ENCODE measurements at places on chromosomes 2 and 18. TPM values are rescaled to one million over a fixed set of nuclear protein-coding genes. Genes with fewer than 3 reads are reported as not detected.

EN1 gene
- not detected for total RNA-seq

TPRKB gene
- 24.1 TPM for total RNA-seq

POTEC gene
- not detected for total RNA-seq

TSGA10 gene
- total RNA-seq, result 9.4 TPM

UGT1A4 gene
- not detected for total RNA-seq

ADAM23 gene
- total RNA-seq, result 11.1 TPM

RAB31 gene
- total RNA-seq, result 145 TPM

CTDSP1 gene
- total RNA-seq, result 141 TPM

ALPI gene
- total RNA-seq, result not detected

SLC23A3 gene
- total RNA-seq, result 3.5 TPM

GPR45 gene
- total RNA-seq, result not detected

GRHL1 gene
- total RNA-seq, result 2.5 TPM

CCDC68 gene
- 4.4 TPM for total RNA-seq
